ENCODE measurements at places on chromosomes 6 and 20. TPM values are rescaled to one million over a fixed set of nuclear protein-coding genes. Genes with fewer than 3 reads are reported as not detected.

Gene TNF
- total RNA-seq = 0.47 TPM

DNA sequence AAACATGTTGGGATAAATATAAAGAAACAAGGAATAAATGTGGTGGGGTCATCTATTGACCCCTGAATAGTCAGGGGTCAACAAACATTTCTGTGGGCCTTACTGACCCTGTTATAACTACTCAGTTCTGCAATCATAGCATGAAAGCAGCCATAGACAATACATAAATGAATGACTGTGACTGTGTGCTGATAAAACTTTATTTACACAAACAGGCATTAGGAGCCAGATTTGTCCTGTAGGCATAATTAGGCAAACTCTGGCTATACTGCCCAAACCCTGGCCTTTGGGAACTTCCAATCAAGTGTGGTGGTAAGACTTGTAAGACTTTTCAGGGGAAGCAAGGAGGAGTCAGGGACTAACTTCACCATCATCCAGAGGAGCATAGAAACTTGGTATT, 222.7 kb downstream of the KHDC1L start:
- no peak for DNase-seq

Gene UBD
- not detected for total RNA-seq

GRCh38 chr20:63518946-63519667, 1.5 kb upstream of the PPDPF start:
- no peak for DNase-seq

Gene FAXC
- total RNA-seq = 0.49 TPM

Gene GRIK2
- total RNA-seq = 11.3 TPM

DNA sequence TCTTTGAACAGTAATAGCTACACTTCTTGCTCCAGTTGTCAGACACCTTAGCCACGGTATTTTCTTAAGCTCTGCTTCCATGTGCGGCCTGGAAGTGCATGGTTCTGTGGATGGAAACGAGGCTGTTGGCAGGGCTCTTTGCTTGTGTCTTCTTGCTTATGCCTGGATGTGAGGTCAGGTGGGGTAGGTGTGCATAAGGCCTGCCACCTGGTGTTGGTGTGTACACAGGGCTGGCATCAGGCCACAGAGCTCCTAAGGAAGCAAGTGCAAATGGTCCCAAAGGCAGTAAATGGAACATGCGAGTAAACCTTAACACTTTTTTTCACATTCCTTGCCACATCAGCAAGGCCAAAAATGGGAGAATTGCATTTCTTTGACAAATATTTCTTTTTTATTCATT, 158.1 kb upstream of the GMDS start:
- no peak for DNase-seq

Gene TTK
- 0.25 TPM for total RNA-seq

- DNase-seq = peak; percentile 19
Measured at GRCh38 chr6:139894271-139894670, 519.8 kb upstream of the CITED2 start.

Gene MUC21
- not detected for total RNA-seq

GRCh38 chr6:121670511-121670910, 235.1 kb downstream of the GJA1 start:
- no peak for DNase-seq

GRCh38 chr6:21946298-21946783, 350.5 kb downstream of the PRL start:
- DNase-seq = no peak

- DNase-seq = no peak
Measured at GRCh38 chr6:131724114-131724513, 13.3 kb upstream of the CTAGE9 start.

DNA sequence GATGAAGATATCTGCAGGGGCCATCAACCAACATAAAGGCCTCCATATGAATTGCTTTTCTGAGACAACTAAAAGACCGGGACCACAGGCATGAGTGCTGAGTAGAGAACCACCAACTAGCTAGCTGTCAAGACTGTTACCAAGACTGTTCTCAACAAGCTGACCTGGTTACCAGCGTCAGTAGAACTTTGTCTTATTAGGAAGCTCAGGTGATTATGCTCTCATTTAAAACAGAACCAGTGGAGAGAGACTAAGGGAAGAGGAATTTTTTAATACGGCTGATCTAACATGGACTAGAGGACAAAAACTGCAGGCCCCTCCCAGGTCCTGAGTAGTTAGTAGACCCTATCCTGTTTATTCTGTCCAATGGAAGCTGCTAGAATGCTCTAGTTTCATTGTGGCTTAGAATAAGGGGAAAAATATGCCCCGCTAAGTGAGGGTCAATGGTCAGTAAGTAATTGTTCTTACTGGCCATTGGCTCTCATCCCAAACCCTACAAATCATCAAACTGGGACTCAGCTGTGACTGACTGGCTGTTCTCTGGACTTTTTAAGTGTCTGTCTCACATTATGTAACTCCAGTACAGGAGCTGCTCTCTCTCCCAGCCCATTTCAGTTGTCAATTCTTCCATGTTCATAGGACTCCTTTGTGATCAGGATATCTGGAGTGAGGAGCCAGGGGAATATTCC, 3.8 kb upstream of the DYNLRB1 start:
- no peak for DNase-seq

- DNase-seq = no peak
Measured at GRCh38 chr6:149084026-149084425, 233.5 kb upstream of the TAB2 start.

Gene UFL1
- total RNA-seq = 27.2 TPM

Gene CEP250
- 15.3 TPM for total RNA-seq

- DNase-seq = no peak
Measured at GRCh38 chr6:80519811-80520594, 413.5 kb downstream of the BCKDHB start.

Gene LAMP5
- total RNA-seq = not detected

GRCh38 chr6:21595285-21596144, 2.0 kb downstream of the SOX4 start:
- peak; percentile 29 for DNase-seq

Gene APCDD1L
- total RNA-seq = 0.91 TPM

DNA sequence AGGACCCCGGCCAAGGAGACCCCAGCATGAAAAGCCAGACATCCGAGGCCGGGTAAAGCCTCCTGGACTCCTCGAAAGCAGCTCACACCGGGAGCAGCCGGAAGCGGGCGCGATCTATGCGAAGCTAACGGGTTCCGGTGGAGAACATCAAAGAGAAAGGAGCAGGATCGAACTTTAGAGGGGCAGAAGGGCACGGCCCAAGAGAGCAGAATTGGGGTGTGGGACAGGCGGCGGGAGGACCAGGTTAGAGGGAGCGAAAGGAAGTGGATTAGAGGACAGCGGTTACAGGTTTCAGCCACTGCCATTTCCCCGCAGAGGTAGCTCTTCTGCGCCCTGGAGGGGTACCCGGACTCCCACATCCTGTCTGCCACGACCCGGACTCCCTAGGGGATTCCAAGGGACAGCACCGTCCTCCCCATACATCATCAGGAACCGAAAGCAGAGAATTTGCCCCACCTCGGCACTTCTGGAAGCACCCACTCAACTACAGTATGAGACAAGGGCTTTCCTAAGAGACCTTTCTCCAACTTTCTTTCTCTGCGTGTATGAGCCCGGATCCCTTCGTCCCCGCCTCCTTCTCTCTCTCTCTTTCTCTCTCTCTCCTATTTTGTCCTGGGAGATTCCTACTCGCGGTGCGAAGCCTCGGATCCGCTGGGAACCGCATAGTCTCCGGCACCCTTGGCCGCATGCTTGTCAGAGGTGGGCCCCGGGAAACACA, 507 bp upstream of the VGLL2 start:
- no peak for DNase-seq

GRCh38 chr6:167212713-167213005, 54.9 kb upstream of the GPR31 start:
- DNase-seq = no peak

DNA sequence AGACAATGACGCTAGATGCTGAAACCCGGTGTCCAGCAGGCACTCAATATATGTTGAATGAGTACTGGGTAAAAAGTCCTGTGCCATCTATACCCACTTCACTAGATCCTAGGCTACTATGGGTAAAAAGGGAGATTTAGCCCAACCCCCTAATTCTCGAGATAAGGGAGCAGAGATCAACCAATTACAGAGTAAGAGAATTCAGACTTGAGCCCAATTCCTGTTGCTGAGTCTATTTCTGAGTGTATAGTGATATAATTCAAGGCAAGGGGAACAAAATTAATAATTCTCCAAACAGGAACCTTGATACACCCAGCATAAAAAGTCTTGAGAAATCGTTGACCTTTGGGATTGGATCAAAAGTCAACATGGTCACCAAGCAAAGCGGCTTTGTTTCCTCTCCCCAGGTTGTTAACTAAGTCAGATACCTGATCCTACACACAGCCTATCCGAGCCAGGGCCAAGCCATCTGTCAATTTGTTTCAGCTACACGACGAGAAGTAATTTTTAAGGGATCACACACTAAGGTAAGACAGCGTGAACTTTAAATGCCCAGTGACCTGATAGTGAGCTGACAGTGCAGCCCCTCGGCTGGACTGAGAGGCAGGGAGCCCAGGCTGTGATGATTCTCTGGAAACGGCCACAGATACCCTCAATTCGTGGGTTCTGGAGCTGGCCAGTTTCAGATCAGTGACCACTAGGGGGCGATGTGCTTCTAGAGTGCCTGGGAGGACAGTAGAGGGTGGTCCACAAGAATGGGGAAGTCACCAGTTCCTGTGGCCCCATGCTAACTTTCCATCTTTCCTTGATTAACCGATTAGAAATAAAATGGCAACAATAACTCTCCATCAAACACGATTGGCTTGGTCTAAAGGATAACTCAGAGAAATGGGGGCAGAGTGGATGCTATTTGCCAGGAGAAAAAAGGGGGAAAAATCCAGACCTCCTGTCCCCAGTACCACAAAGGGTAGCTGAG, 46.2 kb downstream of the SLC22A23 start:
- no peak for DNase-seq

- DNase-seq = no peak
Measured at GRCh38 chr20:24131281-24131680, 142.7 kb upstream of the GGTLC1 start.

DNA sequence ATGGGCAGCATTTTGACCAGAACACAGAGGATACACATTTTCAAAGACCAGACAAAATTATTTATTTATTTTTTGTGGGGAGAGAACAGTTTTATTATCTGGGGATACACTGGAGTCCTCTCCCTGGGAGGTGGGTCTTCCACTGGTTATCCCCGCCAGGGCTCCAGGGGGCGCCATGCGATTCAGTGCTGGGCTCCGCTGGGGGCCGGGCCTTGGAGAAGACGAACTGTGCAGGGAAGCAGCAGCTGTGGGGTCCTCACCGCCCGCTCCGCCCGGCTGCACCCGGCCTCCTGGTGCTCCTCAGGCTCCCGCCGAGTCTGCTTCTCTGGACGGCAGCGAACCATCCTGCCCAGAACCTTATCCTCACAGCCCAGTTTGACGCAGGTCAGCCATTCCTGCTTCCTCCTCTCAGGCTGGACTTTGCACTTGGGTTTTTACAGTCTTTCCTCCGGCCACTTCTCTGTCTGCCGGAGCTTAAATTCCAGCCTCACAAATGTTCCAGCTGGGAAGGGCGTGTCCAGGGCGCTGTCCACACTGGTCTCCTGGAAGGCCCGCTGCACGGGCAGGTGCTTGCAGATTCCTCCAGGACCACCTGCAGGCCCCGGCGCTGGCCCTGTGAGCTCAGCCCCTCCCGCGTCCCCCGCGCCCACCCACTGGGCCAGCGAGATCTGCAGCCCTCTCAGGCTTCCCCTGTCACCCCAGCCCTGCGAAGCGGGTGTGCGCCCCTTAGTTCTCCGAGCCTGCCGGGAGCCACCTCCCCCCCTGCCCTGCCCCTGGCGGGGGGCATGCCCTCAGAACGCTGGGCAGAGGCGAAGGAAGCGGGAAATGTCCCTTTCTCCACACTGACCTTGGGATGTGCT, 1830.0 kb upstream of the DEFB115 start:
- DNase-seq = no peak

DNA sequence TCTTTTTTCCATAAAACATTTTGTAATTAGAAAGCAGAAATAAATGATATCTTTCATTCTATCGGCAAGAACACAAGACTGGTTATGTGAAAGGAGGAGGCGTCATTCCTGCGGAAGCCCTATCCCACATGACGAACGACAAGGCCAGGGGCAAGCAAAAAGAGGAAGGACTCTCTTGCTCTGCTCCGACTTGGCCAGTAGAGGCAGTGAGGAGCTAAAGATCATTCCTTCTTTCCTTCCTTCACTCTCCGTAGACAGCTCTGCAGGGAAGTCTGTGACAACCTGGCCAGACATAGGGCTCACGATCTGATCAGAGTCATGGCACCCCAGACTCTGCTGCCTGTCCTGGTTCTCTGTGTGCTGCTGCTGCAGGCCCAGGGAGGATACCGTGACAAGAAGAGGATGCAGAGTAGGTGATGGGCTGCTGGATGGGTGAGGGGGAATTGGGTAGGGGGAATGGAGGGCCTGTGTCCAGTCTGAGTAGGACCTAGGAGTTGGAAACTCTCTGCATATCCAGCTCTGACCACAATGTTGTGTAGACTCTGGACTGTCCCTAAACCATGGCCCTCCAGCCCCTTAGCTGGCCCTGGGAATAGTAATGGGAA, at the start of gene WFDC10A:
Gene WFDC10A (plus strand): TSS at position 244 of the 605 bp plus-strand sequence. CDS start 75 bp downstream, at position 319.
- no peak for DNase-seq

DNA sequence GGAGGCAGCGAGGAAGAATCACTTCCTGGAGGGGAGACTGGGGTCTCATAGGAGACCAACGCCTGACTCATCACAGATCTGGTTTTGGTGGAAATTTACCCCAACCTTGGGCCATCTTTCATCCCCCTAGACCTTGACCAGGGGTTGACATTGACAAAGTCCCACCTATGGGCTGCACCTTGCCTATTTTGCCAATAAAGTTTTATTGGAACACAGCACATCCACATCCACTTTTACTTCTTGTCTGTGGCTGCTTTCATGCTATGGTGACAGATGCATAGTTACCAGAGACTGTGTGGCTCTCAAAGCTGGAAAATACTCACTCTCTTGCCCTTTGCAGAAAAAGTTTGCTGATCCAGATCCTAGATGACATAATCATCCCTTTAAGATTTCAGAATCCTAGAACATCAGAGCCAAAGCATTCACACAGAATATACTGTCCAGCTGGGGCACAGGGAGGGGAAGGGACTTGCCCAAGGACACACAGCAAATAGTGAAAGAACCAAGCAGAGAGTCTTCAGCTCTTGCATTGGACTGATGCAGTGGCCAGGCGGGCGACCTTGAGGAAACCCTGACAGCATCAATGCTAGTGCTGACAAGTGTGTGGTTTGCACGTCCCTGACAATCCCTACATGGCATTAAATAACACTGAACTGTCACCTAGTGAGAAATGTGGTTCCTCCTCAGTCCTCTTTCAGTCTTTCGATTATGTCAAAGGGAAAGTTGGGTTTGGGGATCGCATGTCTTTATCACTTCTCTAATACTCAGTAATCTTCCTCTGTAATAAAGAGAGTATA, 41.2 kb downstream of the CD40 start:
- DNase-seq = no peak

Gene MYB
- 0.08 TPM for total RNA-seq

DNA sequence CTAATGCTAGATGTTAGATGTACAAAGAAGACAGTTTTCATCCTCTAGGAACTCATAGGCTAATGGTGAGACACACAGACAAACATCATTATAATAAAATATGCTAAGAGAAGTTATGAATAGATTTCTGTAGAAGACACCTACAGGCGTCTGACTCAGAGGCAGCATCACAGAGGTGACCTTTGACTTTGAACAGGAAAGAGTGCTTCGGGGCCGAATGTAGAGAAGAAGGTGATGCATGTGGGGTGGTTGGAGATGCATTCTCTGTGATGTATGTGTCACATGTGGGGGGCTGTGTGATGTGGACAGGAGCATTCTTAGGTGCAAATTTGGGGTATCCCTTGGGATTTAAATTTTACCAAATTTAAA, 6.8 kb downstream of the GUCA1A start:
- no peak for DNase-seq

All from left ventricle myocardium inferior (tissue), 1 donor.